ENCODE measurements at places on chromosomes 12 and 14.

- no peak for DNase-seq
Observed at GRCh38 chr14:22297376-22297775, 291.6 kb downstream of the DAD1 start.

DNA sequence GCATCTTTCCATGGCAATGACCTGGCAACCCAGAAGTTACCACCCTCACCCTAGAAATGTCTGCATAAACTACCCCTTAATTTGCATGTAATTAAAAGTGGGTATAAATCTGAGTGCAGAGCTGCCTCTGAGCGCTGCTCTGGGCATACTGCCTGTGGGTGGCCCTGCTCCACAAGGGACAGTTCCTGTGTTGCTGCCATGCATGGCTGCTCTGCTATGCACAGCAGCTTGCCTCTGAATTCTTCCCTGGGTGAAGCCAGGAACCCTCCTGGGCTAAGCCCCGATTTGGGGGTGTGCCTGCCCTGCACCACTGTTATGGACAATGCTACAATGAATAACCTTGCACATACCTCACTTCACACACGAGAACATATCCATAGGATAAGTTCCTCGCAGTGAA is 35.7 kb upstream of the GPR132 start:
- DNase-seq: no peak

- DNase-seq: peak; percentile 44
Observed at GRCh38 chr14:52706286-52706685, 714 bp upstream of the PSMC6 start.

DNA sequence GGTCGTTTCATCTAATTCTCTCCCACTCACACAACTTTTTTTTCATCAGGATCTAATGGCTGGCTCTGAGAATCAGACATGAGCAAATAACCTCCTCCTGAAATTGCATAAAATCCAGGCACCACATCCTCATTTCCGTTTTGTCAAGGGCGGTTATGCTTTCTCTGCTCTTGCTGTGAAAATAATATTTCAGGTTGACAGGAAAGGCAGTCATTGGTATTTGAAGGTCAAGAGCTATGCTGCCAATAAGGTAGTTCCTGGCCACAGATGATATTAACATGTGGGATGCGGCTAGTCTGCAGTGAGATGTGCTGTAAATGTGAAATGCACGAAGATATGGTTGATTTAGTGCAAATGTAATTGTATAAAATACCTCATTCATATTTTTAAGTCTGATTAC is 870.2 kb upstream of the TMEM132C start:
- DNase-seq: no peak

DNA sequence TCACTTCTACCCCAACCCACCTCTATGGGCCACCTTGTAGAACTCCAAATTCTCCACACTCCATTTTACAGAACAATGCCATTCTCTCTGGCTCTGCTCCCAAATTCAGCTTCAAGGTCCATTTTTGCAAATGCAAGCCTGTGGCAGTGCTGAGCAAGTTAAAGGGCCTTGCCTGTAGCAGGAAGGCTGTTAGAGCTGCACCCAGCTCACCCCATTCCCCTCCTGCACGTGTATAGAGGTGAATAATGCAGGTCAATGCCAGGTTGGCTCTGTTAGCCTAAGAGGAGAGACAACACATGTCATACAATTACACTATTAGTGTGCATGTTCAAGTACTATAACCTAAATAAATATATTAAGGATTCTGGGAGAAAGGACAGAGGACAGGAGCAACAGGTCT is 120.4 kb downstream of the TBX5 start:
- no peak for DNase-seq

DNA sequence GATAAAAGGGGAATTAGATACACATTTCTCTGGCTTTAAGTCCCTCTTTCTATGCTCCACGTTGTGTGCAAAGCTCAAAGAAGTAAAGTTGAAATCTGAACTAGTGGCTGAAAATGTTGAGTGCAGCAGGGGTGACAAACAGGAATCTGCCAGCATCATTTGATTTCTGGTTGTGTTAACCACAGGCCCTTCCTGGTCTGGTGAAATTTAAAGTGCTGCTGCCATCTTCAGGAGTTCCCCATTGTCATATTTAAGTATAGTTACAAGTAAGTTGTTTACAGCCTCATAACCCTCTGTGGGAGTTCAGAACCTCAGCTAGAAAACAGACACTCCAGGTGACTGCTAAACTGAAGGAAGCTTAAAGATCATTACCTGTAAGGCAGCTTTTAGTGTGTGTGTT is 90.9 kb upstream of the CCDC196 start:
- no peak for DNase-seq

DNA sequence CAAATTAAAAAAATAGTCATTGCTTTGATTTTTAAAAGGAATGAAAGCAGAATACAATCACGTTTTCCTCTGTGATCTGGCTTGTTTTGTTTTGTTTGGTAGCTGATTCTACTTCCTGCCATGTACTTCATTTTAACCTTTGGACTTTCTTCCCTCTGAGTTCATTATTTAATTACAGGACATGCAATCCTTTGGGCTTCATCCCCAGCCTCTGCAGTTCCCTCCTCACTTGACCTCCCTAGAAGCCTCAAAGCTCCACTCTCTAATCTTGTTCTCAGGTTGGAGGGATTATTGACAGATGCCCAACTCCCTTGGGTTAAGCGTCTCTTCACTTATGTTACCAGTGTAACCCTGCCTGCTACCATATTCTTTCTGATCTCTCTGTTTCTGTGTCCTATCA is 967.9 kb upstream of the SEL1L start:
- DNase-seq: no peak

- peak; percentile 82 for DNase-seq
Observed at GRCh38 chr14:70045844-70046535, 142.8 kb downstream of the SLC8A3 start.

GRCh38 chr14:23063601-23064000 is 6.3 kb upstream of the CDH24 start:
- no peak for DNase-seq

DNA sequence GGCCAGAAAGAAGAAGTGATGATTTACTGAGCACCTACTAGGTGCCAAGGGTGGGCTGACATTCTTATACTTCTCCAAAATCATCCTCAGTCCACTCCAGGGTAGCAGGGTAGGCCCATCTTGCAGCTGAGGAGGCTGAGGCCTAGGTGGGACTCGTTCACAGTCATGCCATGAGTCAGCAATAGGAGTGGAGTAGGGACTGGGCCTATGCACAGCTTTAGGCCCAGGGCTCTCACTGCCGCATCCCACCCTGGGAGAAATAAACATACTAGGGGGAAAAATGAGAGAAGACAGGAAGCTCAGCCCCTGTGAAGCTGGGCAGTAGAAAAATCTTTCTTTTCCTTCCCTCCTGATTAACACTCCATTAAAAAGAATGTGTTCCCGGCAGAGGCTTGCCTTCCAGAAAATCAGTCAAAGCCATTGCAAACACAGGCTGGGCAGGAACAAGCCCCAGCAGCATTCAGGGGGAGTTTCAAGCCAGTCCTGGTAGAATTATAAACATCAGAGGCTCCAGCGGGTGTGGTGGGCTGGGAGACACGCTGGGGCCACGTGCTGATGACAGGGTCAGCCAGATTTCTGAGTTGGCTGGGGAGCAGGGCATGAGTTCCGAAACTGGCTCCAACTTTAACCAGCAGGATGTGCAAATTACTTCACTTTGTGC is 1.8 kb downstream of the HSPB8 start:
- DNase-seq: no peak

DNA sequence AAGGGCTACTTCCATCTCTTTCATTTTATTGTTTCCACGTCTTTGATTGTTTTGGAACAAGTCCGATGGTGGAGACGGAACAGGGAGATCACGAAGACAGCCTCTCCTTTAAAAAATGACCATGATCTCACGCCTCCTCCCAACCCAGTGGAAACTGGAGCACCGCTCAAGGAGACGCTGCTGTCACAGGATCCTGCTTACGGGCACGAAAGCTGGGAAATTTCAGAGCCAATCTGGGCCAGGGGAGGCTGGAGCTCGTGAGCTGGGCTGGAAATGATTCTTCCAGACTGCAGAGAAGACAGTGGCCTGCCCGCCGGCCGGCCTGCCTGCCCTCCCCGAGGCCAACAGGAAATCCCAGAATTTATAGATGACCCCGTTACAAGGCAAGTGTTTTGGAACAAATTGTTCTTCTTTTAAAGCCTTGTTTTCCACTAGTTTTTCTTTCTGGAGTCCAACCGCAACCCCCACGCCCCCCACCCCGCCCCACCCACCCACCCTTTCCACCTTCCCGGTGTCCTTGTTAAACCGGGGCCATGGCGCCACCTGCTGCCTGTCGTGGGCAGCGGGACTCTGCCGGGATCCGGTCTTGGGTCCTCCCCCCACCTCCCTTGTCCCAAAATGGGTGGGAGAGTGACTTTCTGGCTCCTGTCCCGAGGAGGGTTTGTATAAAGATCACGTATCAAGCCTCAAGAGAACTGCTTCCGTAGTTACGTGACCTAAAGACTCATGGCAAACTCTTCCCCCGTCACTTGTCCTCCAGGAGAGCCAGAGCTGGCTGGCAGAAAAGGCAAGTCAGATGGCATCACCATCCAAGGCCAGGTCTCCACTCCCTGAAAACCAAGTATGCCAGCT is 40.3 kb downstream of the MAP1LC3B2 start:
- DNase-seq: peak; percentile 81

DNA sequence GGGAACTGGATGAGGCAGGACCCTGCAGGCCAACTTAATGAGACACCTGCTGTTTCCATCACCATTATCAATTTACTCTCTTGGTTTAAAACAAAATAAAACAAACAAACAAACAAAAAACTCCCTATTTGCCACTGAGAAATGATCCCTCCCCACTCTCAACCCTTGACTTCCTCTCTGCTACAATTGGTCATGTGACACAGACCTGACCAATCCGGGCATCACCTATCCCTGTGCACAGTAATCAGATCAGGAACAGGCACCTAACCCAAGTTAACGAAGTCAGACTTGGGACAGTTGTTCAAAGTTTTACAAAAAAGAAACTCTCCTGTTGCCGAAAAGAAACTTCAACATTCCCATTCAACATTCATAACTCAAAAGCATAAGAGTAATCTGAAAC is 58.4 kb downstream of the NELL2 start:
- DNase-seq: no peak
